ENCODE measurements at places on chromosomes 16 and 17.

GRCh38 chr17:44911133-44912001 lies 3.9 kb downstream of the GFAP start:
- peak; percentile 80 for DNase-seq

- DNase-seq = no peak
These were observed 27.7 kb downstream of the WWOX start for GRCh38 chr16:78127130-78127529.

- no peak for DNase-seq
These were observed 4.3 kb downstream of the ACSM3 start for GRCh38 chr16:20768121-20768520.

DNA sequence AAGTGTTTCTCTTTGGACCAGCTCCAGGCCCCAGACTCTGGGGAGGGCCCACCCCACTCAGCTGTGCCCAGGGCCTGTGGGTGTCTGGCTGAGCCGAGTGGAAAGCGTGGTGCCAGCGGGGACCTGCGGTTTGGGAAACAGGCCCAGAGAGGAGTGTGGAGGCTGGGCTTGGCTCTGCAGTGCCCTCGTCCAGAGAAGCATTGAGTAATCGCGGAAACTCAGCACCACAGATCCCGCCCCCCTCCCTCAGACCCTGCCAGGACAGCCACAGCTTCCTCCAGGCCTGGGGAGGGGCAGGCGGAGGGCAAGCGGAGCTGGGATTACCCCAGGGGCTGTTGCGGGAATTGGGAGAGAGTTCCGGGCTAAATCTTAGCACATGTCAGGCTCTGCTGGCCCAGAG lies 14.6 kb upstream of the PITPNA start:
- DNase-seq = peak; percentile 93

DNA sequence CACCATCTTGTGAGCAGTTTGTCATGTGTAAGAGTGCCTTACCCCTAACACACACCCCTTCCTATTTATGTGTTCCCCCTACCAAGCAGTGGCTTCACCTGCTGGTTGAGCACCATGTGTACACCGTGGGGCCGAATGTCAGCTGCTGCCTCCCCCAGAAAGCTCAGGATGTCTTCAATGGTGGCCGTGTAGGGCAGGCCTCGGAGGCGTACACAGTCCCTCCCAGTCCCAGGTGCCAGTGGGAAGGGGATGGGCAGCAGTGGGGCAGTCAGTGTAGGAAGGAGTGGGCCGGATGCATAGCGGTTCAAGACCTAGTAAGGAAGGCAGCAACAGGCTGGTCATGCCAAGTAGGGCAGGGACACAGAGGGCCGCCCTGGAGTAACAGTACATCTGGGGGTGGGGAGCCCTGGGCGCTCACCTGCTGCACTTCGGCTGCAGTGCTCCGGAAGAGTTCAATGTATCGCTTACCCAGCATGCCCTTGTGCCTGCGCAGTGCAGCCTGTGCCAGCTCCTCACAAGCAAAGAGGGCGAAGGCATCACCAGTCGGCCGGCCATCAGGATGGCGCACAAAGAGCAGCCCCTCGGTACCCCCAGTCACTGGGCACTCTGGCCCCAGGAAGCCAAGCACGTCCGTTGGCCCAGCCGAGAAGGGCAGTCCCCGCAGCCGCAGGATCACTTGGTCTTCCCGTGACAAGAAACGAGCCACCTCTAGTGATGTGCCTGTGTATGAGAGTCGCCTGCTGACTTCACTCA lies 4.4 kb downstream of the ESRP2 start:
- DNase-seq = no peak

DNA sequence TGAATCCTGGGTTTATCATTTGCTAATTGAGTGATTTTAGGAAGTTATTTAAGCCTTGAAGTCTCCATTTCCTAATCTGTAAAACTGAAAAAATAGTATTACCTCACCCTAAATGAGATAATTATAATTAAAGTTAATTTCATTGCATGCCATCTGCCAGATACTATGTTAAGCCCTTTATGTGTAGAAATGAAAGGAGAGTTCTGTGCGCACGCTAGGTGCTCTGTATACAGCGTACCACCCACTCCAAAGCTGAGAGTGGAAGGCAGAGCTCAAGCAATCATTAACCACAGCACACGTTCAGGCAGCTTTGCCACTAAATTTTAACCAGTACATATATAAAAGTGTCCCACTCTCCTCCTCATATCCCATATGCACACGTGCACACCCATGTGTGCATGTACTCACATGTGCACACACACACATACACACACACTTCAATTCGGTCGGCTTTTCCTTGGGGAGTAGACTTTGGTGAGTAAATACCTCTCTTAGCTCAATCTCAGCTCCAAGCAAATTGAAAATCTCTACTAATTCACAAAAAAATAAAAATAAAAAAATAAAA lies 204.8 kb downstream of the GRIN2A start:
- DNase-seq = no peak

GRCh38 chr17:8117980-8118768 lies at the start of gene ALOXE3:
ALOXE3 (minus strand) TSS chr17:8118514; CDS start chr17:8117990, 524 bp downstream.
- DNase-seq = peak; percentile 81

DNA sequence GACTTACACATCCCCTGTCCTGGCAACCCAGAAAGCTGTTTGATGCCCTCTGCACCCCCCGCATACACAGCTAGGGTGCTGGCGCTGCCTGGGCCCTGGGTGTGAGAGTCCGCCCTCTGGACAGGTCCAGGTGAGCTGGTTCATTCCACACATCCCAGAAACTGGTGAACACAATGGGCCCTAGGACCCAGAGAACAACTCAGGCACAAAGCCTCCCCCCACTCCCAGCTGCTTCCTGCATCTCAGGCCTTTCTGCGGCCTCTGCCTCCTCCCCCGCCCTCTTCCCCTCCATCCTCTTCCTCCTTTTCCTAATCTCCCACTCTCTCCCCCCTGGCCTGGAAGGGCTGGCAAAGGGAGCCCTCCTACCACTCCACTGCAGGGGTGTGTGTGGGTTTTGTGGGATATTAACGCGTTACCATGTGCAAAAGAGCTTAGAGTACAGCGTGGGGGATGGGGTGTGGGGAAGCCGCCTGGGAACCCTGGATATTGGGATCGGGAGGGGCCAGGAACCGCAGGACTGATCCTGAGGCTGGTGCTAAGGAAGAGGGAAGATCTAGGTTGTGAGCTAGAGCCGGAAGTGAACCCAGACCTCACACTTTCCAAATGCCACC lies 1.6 kb upstream of the PPP1R9B start:
- peak; percentile 93 for DNase-seq

DNA sequence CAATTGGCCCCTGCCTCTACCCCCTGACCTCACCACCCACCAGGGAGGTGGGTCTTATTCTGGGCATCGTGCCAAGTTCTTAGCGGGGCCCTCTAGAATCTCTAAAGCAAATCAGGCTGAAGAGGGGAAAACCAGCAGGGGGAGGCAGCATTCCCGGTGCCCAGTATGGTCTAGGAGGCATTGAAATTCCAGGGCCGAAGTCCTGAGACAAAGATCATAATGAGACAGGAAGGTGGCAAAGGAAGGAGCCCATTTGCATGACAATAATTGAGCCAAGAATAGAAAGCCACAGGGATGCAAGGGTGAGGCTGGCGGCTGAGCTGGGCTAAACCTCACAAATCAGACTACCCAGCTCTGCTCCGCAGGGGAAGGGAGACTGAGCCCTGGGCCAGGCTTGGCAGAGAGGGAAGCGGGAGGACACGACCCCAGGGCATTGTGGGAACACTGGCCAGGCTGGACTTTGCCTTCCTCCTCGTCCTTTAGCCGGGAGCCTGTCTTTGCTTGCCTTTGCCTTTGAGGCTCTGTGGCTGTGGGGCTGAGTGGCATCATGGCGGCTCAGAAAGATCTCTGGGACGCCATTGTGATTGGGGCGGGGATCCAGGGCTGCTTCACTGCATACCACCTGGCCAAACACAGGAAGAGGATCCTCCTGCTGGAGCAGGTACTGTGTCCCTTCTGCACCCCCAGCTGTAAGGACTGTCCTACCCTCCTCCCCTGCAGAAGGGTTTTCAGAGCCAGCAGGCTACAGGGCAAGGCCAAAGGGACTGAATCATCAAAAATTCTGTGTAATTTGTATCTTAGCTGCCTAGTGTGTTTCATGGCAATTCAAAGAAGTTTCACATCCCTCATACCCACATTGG lies at the start of gene PIPOX:
PIPOX (plus strand) TSS at position 463 of the 860 bp plus-strand sequence; CDS start at position 548, 85 bp downstream.
- no peak for DNase-seq

DNA sequence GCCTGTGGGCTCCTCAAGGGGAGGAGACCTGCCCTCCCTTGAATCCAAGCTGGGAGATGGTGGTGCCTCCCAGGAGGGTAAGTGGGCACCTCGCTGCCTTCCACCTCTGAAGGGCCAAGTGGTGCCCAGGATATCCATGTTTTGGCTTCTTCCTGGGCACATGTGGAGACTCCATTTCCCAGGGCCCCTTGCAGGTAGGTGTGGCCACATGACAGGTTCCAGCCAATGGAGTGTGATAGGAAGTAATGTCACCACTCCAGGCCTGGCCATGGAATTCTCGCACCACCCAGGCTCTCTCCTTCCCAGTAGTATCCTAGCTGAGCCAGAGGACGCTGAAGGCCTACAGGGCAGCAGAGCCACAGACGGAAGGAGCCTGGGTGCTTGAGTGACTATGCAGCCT lies 17.6 kb upstream of the PEMT start:
- no peak for DNase-seq

- DNase-seq = no peak
These were observed 26.0 kb upstream of the IRX6 start for GRCh38 chr16:55297910-55298479.

DNA sequence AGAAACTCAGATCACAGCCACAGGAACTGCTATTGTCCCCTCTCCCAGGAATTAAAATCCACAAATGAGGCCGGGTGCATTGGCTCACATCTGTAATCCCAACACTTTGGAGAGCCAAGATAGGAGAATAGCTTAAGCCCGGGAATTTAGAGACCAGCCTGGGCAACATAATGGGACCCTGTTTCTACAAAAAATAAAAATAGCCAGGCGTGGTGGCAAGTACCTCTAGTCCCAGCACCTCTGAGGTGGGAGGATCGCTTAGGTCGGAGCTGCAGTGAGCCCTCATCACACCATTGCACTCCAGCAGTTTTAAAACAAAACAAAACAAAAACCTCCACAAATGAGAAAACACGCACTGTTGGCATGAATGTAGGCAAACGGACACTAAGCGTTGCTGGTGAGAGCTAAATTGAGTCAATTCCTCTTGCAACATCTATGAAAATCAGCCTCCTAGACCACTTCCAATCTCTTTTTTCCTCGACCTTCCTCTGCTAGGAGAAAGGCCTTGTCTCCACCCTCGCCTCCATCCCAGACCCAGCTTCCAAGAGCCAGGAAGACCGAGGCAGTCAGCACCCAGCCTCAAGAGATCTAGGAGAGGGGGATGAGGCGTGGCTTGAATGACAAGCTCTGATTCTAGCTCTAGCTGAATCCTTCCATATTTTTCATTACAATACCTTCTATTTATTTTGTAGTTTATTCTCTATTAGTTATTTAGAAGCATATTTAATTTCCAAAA lies 14.8 kb downstream of the TLE7 start:
- DNase-seq = peak; percentile 17

- peak; percentile 98 for DNase-seq
These were observed 40.2 kb upstream of the PLCG2 start for GRCh38 chr16:81738783-81739496.

DNA sequence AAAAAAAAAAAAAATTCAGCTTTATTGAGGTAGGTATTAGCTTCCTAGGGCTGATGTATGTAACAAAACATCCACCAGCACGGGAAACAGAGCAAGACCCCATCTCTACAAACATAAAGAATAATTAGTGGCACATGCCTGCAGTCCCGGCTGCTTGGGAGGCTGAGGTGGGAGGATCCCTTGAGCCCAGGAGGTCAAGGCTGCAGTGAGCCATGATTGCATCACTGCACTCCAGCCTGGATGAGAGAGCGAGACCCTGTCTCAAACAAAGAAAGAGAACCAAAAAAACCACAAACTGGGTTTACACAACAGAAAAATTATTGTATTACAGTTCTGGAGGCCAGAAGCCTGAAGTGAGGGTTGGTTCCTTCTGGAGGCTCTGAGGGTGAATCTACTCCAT lies 4.0 kb upstream of the MMP25 start:
- DNase-seq = no peak

DNA sequence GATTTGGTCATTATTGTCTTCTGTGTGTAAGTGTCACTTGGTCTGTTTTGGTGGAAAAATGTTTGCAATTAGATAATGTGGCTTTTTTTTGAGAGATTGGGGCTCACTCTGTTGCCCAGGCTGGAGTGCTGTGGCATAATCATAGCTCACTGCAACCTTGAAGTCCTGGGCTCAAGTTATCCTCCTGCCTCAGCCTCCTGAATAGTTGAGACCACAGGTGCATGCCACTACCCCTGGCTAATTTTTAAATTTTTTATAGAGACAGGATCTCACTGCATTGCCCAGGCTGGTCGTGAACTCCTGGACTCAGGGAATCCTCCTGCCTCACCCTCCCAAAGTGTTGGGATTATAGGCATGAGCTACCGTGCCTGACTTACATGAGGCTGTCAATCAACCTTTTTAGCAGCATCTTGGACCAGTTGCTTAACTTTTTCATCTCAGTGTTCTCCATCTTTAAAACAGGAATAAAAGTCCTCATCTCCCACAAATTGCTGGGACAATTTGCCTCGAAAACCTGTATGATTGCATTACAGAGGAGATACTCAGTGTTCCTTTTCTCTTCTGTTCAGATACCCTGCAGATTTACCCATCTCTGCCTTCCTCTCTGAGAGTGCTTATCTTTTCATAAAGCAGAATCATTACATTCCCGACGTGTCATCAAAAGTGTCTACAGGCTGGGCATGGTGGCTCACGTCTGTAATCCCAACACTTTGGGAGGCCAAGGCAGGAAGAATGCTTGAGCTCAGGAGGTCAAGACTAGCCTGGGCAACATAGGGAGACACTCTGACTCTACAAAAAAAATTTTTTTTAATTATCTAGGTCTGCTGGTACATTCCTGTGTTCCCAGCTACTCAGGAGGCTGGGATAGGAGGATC lies 19.1 kb downstream of the ACSF2 start:
- no peak for DNase-seq

GRCh38 chr17:35809855-35810461 lies 674 bp downstream of the TAF15 start:
- no peak for DNase-seq

DNA sequence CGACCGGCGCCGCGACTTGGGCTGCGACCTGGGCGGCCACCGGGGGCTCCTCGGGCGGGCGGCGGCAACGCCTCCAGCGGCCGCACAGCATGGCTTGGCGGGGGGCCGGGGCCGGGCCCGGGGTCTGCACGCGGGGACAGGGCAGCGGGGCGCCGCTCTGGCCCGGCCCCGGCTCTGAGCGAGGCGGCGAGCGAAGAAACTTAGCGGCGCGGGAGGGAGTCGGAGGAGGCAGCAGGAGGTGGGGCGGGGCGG lies at the start of gene PLCD3:
PLCD3 (minus strand) TSS at position 196 of the 252 bp plus-strand sequence; CDS start at position 91, 105 bp downstream.
- DNase-seq = peak; percentile 93

GRCh38 chr16:1027501-1027815 lies 45.1 kb upstream of the SSTR5 start:
- no peak for DNase-seq
